ENCODE measurements at places on chromosomes 12 and 14.

- no peak for DNase-seq
Measured at GRCh38 chr12:22312336-22312735, 22.2 kb downstream of the ST8SIA1 start.

DNA sequence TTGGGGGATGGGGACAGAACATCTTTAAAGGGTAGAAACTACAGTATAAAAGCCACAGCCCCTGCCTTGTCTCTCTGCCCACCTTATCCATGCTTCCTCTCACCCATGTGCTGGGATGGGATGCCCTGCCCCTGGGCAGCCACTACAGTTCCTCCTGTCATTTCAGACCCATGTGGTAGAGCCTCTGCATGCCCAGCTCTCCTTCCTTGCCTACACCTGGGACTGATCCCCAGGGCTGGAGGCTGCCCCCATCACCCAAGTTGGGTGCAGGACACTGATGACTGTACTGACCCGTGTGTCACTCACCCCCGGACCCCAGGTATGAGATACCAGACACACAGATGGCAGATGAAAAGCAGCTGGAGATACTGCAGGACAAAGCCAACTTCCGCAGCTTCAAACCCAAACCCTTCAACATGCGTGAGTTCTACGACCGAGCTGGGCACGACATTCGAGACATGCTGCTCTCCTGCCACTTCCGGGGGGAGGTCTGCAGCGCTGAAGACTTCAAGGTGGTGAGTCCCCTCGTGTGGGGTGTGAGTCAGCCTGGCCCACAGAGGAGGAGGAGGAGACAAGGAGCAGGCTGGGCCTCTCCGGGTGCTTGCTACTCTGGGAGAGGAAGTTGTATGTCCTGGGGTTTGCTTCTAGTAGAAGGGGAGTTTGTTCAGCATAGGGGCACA, 2.2 kb downstream of the ASIC1 start:
- DNase-seq: no peak

DNA sequence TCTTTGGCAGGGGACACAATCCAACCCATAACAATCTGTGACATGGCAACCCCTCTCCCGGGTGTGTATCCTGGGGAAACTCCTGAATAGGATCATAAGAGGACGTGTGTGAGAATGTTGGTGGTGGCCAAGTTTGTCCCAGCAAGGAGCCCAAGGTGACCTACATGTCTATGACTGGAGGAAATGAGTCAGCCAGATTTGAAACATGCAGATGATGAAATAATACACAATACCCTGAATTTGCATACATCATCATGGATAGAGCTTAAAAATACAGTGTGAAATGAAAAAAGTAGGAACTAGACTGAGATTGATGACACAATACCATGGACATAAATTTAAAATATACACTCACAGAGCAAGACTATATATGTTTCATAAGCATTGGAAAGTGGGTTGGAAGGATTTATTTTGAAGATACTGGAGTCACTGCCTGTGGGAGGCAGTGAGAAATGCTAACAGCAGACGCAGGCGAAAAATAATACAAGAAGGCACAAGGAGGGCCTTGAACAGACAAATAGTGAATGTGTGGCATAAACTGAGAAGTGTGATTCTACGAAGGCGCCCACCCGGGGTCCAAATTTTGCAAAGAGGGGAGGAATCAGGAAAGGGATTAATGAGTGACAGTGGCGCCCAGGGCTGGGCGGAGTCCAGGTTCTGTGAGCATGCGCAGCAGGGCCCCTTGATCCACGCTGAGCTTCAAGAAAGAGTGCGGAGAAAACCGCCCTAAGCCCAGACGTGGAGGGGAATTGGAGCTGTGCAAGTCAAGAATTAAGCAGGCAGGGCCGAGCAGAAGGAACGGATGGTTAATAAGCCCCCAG, 7.0 kb upstream of the MAP1LC3B2 start:
- no peak for DNase-seq

GRCh38 chr14:52119030-52119429, 50.2 kb upstream of the NID2 start:
- DNase-seq: no peak

DNA sequence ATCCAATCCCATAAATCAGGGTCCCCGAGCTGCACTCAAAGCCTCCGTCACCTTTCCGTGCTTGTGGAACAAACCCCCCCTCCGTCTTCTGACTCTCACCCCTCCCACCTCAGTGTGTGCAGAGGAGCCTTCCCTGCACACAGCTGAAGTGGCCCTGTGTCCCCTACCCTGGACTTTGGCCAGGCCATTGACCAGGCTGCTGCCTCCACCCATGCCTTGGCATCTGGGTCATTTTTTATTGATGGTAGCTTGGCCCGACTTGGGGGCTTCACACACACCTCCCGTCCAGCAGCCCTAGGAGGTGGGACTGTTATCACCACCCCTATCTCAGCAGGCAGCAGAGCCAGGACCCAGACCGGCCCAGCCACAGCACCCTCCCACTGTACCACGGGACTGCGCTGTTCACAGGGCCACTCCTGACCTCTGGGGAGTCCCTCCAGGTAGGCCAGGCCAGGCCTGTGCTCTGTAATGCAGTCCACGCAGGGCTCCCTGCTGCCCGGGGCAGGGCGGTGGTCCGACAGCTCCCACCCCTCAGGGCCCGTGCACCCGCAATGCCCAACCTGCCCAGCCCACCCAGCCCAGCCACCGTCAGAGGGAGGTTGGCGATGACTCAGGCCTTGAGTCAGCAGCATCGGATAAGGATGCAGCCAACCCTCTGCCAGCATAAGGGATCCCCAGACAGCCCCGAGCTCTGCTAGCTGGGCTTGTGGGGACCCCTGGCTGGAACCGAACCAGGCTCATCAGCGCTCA, 9.2 kb upstream of the INF2 start:
- DNase-seq: no peak

DNA sequence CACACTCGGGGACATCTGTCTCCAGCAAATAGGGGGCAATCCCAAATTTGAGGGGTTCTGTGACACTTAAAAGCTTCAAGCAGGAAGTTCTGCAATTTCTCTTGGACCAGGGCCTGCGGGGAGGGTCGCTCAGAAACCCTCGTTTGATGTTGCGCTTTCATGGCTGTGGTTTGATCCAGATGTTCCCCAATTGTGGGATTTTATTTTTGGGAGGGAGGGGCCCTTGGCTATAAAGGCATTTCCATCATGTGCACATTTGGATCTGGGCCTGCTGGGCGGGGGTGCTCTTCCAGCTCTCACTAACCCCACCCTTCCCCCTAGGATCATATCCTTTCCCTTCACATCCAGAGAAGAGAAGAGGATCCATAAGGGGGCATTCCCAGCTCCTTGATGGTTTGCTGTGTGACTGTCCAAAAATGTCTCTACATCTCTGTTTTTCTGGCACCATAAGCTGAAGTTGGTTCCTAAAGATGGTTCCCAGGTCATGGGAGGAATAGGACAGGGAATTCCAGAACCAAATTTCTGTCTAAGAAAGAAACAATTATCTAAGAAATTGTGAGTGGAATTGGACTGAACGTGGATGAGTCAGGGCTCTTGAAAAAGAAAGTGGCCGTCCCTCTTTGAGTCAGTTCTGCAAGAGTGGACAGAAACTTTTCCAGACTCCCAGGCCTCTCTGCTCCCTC, 47.2 kb downstream of the SMUG1 start:
- no peak for DNase-seq

DNA sequence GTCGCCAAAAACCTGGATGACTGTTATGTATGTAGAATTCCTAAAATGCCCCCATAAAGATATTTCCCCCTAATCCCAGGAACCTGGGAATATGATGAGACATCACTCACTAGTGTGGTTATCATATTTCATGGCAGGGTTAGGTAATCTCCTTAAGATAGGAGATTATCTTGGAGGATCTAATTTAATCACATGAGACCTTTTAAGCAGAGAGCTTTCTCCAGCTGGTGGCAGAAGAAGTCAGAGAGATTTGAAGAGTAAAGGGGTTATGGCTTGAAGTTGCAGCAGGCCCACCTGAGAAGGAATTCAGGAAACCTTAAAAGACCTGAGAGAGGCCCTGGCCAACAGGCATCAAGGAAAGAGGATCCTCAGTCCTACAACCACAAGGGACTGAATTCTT, 53.6 kb downstream of the DYRK2 start:
- no peak for DNase-seq

GRCh38 chr12:28032811-28033537, 60.4 kb upstream of the PTHLH start:
- DNase-seq: no peak

DNA sequence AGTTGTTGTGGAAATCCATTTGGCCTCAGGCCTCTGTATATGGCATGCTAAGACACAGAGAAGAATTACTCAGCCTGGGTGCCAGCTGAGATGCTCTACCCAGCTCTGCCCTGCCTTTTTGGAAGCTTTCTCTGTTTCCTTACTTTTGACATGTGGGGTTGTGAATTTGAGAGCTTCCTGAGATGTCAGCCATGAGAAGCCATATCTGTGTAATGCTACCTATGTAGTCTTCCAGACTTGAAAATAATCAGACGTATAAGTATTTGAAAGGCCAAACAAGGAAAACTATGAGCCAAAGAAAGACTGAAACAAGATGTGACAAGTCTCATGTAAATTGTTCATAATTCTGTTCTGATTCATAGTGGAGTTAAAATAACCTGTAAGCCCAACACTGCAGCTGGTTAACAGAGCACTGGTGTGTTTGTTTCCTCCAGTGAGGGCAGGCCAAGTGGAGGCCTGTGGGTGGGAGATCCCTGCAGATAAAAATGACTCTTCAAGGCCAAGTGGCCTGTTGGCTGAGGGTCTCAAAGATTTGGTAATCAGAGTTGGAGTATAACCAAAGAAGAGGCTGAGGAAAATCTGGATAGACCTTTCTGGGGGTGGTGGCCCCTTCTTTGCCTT, 94.0 kb downstream of the TMX1 start:
- no peak for DNase-seq

DNA sequence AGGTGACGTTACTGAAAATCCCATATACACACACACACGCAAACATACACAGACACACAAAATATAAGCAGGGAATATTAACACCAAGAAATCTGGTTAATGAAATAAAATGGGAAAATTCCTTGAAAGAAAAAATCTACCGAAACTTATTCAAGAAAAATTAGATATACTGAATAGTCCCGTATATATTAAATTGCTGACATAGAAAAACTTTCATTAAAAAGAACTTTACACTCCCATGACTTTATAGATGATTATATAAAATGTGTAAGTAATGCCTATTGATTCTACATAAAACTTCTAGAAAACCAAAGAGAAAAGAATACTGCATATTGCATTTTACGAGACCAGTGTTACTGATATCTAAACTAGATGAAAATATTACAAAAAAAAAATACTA, 803.2 kb downstream of the SLC16A7 start:
- no peak for DNase-seq

DNA sequence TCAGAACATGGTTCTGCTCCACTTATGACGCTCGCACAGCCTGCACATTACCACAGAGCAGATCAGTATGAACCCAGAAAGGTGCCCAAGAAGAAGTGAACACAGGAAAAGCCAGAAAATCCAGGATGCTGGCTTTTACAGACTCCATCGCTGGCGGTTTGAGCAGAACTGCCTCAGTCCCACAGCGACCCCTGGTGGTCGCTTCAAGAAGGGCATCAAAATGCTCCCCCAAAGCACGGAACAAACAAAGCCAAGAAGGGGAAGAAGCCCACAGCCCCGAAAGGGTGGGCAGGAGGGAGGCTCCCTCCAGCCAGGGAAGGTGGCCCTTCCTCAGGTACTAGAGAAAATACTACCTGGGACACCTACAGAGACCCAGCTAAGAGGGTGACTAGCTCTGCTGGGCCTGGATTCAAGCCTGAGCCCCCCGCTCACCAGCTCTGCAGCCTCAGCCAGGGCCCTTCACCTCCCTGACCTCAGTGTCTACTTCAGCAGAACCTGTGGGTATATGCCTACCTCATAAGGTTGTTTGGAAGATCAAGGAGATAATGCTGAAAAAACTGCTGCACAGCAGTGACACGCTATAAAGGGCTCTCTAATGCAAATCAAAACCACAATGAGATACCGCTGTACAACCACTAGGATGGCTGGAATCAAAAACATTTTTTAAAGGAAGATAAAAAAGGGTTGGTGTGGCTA, 98.1 kb downstream of the NCOR2 start:
- no peak for DNase-seq

DNA sequence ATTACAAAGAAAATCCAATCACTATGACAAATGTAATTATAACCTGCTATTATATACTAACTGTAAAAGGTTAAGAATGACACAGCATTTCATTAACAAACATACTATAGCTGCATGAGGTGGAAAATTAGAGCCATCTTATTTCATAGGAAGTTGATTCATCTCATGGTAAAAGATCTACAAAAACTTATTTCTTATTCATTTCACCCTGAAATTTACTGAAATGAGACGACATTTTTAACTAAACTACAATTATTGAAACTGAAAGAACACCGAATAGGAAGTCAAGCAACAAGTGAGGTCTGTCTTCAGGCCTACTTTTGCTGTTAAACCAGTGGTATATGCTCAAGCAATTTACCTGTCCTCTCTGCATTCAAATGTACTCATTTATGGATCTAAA, 87.2 kb downstream of the CEP83 start:
- no peak for DNase-seq

DNA sequence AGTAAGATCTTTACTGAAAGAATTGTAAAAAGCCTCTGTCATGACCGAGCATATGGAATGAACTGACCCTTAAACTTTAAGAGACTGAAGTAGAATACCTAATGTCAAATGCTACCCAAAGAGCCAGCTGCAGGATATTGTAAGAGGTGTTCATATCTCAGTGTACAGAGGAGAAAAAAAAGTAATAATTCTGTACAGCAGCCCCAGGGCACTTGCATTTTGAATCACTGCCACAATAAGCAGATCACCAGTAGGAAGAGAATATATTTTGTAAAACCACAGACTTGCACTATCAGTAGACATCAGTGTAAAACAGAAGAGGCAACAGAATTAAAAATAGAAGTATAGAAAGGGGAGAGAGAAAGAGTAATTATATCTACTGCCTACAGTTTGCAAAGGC, 162.6 kb downstream of the PPFIA2 start:
- DNase-seq: no peak

DNA sequence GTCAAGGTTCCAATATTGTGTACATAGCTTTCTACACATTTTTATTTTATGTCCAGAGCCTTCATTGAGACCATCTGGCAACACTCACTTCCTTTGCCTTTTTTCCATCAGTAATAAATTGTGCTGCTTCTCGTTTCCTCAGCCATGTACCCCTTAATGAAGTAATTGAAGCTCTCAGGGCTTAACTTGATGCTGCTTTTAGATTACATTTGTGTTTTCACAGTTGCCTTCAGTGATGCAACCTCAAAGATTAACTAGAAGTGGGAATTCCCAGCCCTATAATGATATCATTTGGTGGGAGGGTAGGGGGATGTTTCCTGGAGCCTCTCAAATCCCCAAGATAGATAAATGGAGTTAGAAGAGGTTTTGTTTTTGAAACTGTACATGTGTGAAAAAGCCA, 80.2 kb upstream of the KRR1 start:
- no peak for DNase-seq

GRCh38 chr14:26966908-26967307, 369.1 kb upstream of the NOVA1 start:
- DNase-seq: peak; percentile 30

GRCh38 chr14:92122351-92122677, 545 bp downstream of the CPSF2 start:
- no peak for DNase-seq
